ENCODE measurements at places on chromosomes 4 and X.

- no peak for DNase-seq
Observed at GRCh38 chr4:75158451-75158850, 225.5 kb downstream of the PARM1 start.

GRCh38 chr4:102598762-102599374, 97.7 kb downstream of the NFKB1 start:
- no peak for DNase-seq

- DNase-seq, result no peak
Observed at GRCh38 chr4:73653695-73654106, 33.5 kb upstream of the RASSF6 start.

DNA sequence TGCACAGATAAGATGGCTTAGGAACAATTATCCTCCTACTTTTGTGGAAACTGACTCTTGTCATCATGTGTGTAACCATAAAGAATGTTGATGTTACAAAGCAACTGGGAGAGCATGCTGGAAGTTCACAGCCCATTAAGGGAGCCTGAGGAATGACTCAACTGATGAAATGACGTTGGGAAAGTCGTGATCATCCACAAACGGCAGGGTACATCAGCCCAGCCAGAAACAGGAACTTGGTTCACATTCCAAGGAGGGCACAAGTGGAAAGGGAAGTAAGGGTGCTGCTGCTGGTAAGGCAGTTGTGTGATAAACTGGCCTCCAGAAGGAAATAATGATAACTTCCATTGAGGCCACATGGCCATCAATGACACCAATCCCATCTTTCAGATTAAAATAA, 6.7 kb downstream of the TEC start:
- DNase-seq, result no peak

DNA sequence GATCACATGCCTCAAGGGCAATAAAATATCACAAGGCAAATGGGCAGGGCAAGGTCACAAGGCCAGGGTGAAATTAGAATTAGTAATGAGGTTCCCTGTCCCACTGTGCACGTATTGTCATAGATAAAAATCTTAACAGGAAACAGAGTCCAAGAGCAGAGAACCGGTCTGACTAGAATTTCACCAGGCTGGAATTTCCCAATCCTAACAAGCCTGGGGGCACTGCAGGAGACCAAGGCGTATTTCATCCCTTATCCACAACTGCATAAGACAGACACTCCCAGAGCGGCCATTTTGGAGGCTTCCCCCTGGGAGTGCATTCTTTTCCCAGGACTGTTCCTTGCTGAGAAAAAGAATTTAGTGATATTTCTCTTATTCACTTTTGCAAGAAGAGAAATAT, 25.9 kb upstream of the PRDM5 start:
- no peak for DNase-seq

GRCh38 chr4:54015423-54016030, 48.9 kb downstream of the CHIC2 start:
- no peak for DNase-seq

DNA sequence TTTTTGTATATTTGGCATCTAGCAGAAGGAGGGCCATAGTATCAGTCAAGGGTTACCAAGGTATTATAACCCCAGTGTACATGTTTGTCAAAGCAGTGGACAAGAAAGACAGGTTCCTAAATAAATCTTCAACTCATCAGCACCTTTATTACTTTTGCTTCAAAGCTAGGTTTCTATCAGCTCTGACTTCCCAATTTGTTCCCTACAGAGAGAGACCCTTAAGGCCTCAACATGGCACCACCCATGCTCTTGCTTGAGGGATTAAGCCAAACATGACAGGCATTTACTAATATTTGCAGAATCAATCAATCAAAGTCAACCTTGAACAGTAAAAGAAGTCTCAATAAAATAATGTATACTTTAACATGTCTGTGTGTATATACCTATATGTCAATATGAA, 9.4 kb downstream of the TBCK start:
- DNase-seq, result no peak

GRCh38 chr4:123300222-123301039, 96.2 kb upstream of the SPRY1 start:
- no peak for DNase-seq

- no peak for DNase-seq
Observed at GRCh38 chr4:127875791-127876190, 4.9 kb upstream of the PLK4 start.

DNA sequence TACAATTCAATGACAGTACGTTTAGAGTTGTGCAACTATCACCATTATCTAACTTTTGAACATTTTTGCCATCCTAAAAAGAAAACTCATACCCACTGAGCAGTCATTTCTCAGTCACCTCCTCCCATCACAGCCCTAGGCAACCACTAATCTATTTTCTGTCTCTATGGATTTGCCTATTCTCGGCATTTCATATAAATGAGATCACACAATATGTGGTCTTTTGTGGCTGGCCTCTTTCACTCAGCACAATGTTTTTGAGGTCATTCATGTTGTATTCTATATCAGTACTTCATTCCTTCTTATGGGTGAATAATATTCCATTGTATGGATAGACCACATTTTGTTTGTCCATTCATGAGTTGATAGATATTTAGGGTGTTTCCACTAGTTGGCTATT, 103.0 kb downstream of the PPEF1 start:
- DNase-seq, result no peak
